ENCODE measurements at places on chromosomes 4 and X.

DNA sequence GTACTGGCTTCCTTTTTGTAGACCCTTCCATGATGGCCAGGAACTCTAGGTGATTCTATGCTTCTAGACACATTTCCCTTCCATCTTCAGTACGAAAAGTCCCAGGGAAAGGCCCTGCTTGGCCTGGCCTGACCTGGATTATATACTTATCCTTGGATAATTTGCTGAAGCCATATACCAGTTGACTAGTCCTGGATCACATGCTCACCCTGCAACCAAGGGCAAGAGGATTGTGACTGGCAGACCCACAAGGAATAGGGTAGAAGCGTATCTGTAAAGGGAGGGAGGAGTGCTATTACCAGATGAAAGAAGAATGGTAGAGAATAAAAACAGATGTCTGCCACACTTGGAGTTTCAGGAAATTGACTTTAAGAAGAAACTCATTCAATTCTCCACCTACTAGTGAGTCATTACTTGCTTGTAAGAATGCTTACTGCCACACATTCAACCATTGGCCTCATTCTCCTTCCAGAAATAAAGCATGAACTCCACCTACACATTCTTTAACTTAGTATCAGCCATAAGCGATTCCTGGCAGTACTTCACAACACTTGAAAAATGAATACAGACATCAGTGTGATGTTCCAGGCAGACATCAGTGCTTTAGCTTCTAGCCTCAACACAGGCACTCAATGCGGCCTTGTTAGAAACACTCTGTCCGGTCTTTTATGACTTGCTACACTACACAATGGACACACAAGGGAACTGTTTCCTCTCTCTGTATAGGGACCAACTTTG lies 141.8 kb downstream of the CBR4 start:
- DNase-seq, result peak; percentile 43

- no peak for DNase-seq
Observed at GRCh38 chrX:77436682-77437081, 10.5 kb upstream of the FGF16 start.

DNA sequence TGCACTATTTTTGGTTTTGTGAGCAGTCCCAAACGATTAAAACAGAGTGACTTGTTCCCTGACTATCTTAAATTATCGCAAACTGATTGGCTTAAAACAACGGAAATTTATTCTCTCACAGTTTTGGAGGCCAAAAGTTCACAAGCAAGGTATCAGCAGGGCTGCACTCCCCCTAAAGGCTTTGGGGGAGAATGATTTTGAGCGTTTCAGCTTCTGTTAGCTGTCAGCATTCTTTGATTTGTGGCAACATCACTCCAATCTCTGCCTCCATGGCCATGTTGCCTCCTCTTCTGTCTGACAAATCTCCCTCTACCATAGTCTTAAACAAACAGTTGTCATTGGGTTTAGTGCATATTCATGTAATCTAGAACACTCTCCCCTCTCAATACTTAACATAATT lies 459.6 kb upstream of the ATOH1 start:
- DNase-seq, result no peak

DNA sequence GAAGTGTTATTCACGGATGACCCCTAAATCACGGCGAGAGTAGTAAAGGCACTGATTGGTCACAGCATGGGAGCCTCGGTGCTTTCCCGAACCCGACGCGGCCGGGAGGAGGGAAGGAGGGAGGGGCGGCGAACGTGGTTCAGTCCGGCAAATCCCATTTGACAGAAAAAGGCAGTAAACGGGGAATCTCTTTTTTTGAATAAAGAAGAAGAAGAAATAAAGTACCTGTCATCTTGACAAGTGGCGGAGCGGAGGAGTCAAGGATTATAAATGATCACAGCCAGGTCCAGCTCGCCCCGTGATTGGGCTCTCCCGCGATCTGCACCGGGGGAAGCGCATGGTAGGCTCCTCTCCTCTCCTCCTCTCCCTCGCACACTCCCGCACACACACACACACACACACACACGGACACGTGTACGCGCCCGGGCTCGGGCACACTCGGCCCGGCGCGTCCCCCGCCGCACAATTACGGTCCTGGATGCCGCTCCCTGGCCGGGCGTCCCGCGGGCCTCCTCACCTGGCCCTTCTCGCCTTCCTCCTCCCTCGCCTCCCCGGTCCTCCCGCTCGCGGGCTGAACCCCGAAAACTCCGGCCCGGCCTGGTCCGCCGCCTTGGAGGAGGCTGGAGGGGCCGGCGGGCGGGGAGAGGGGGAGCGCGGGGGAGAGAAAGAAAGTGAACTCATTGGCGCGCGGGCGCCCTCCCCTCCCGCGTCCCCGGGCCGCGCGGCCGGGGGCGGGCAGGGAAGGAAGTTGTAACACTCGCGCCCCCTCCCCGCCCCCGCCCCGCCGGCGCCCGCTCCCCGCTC lies 99.2 kb upstream of the TENM3 start:
- no peak for DNase-seq

DNA sequence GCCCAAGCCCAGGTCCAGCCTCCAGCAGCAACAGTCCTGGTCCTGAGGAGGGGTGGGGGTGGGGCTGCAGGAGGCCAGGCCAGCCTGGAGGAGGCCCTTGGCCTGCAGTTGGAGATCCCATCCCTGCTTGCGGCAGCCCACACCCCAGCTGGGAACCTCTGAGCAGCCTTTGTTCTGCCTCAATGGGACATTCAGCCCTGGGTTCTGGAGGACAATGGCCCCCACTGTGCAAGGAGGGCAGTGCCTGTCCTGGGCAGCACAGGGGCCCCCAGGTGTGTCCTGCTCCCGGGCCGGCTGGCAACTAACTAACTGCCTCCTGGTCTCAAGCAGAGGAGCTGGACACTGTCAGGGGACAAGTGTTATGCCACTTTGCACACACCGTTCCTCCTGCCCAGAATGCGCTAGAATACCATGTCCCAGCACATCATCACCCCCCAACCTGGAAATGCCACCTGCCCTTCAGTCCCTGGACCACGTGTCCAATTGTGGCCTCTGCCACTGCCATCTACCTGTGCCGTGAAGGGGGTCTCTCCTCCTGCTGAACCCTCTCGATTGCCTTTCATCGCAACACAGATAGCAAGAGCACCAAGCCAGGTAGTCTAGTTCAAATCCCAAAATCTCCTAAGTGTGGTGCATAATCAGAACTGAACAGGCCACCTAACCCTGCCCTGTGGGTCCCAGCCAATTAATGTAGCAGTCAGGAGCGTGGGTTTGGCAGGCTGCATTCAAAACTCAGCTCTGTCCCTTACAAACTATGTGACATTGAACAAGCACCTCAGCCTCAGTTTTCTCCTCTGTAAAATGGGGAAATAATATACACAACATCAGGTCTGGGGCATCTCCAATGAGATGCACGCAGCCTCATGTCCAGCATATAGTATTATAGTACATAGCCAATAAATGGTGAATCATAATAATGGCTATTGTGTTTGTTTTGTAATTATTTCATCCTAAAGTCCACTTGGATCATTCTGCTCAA lies 8.8 kb downstream of the PPP2R2C start:
- peak; percentile 88 for DNase-seq

DNA sequence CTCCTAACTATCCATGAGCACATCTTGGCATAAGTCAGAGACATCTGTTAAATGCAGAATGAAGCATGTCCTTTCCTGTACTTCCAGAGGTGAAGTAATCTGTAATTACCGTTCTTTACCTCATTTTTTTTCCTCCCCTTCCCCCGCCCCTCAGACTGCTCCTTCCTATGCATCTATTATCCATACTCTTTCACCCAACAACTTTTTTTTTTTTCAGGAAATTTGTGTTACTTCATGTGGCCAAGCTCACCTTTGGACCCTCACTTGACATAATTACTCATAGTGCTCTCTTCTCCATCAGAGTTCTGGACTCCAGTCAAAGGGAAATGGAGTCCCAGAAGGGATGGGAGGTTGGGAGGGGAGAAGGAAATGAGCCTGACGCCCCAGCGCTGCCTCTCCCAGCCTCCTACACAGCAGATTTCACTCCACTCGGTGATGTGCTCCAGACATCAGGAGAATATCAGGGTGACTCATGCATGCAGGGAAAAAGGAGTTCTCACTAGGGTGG lies 568.8 kb downstream of the STIM2 start:
- no peak for DNase-seq

- no peak for DNase-seq
Observed at GRCh38 chr4:109648266-109648996, 54.8 kb downstream of the CASP6 start.

DNA sequence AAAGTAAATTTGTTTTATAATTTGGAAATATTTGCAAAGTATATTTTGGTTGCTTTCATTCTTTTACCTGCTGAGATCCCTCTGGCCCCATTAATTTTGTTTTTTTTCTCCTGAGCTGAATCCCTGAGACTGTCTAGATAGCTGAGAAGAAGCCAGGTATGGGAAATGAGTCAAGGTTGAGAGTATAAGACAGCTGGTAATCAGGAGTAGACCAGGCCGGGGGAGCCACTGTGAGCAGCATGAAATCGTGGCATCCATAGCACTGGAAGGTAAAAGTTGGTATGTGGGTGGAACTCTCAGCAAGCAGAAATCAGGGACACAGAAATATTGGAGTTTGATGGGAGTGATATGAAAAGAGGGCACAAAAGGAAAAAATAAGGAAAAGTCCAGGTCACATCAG lies 164.5 kb downstream of the FHIP1A start:
- no peak for DNase-seq

- no peak for DNase-seq
Observed at GRCh38 chr4:140622333-140622958, 53.7 kb upstream of the UCP1 start.

Data from hippocampal formation (tissue), 2 donors.